ENCODE measurements at places on chromosomes 7 and 10.
A peak's percentile ranks its signal among the peaks of the same experiment; 100 is the strongest.

DNA sequence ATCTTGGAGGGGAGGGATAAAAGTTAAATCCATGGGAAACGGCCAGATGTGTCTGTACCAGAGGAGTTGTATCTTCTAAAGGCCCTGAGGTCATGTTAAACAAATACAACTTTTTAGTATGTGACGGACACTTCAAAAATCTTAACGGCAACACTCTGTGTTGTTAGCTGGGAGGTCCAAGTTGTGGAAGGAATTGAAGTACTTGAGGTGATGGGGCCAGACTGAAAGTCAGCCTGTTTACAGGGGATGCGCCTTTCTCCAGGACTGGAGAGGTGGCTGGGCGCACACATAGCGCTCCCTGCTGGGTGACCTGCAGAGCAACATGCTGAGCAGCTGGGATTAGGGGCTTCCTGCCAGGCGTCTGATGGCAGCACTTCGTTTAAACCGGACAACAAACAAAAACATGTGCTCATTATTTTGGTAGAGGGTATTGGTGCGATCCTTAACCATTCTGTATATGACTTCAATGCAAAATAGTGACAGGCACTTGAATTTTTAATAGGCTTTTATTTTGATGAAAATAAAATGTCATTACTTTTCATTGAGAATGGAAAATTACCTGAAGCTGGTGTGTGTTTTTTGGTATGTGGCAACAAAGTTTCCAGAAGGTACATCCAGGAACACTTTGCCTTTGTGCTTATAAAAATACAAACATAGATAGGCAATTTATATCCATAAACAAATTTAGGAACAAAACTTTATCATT lies 198.2 kb downstream of the MLLT10 start:
- DNase-seq, result no peak

DNA sequence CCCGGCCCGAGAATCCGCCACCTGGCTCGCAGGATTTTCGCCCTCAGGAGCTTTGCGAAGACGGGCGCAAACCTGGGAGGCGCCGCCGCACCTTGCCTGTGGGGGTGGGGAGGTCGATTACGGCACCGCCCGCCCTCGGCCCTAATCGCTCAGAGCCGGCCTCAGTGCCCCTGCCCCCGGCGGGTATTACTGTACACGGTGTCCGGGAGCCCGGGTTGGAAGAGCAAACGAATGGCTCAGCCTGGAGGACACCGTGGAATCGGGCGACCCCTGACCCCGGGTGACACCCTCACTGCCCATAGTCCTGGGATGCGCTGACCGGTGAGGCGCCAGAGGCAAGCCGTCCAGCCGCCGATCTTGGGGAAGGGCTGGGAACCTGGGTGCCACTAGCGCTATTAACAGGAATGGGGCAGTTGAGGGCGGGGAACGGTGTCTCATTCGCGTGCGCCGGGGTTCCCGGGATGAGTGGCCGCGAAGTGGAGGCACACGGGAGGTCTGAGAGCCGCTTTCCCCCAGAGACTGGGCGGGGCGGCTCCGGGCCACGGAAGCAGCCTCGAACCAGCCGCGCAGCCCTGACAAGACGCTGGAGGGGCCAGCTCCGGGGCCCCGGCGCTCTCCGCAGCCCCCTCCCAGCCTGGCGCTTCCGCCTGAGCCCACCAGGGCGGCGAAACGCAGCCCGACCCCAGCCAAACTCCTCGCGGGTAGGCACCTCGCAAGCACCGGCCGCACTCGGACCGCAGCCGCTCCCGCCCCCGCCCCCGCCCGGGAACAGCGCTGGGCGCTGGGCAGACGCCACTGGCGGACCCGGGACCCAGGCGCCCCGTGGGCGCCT lies 167.5 kb downstream of the NRF1 start:
- DNase-seq, result peak; percentile 29

- no peak for DNase-seq
Measured at GRCh38 chr10:98611436-98611835, 164.7 kb upstream of the HPS1 start.

DNA sequence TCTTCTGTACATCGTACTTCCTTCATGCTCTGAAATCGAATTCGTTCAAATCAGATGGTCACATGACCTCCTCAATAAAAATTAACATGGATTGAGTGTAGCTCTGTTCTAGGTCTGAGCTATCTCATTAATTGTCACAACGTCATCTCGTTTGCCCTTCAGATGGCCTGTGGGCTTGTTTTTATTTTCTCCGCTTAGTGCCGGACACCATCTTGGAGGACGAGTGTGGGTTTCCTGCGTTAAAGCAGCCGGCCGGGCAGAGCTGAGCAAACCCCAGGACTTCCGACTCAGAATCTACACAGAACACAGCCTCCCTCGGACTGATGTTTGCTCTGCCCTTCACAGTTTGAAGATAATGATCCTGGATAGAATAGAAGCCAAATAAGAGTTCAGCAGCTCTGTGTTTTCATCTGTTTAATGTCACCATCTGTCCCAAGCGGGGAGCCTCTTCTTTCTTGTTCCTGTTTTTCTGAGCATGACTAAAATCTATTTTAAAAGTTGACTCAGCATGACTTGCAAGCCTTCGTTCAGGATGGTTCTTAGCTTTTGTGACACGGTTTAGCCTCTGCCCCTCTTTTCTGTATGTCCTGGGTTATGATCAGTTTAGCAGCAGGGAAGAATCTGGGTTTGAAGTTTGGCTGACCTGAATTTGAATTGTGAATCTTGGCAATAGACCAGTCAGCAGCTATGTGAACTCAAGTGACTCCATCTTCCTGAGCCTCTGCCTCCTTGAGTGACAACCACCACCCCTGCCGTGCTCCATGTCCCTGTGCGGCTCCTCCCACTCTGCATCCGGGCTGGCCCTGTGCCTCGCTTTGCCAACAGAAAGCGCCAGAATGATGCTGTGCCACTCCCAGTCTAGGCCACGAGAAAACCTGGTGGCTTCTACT lies 30.6 kb upstream of the GALNTL5 start:
- DNase-seq, result peak; percentile 15

DNA sequence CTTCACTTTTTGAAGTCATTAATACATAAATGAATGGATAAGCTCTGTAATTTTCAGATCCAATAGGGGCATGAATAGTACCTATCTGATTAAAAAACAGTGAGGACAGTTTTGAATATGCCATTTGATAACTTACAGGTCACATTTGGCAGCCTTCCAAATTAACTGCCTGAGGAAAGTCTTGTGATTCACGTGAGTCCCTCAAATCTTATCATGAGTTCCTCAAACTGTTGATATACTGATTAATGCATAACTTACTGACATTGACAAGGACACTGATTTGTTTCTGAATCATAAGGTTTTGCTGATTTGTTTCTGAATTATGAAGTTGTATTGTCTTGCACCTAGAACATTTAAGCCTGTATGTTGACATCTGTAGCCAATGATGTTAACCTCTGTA lies 55.1 kb downstream of the ANKMY2 start:
- DNase-seq, result no peak

GRCh38 chr7:156041398-156041797 lies 229.1 kb upstream of the SHH start:
- no peak for DNase-seq

GRCh38 chr10:63416376-63416775 lies 49.4 kb downstream of the JMJD1C start:
- DNase-seq, result peak; percentile 2

- DNase-seq, result no peak
Measured at GRCh38 chr7:8060241-8060640, 91.6 kb downstream of the GLCCI1 start.
